ENCODE measurements at places on chromosomes 5 and 9.

GRCh38 chr5:38463634-38464521 lies 92.6 kb downstream of the LIFR start:
- peak; percentile 88 for ATAC-seq

DNA sequence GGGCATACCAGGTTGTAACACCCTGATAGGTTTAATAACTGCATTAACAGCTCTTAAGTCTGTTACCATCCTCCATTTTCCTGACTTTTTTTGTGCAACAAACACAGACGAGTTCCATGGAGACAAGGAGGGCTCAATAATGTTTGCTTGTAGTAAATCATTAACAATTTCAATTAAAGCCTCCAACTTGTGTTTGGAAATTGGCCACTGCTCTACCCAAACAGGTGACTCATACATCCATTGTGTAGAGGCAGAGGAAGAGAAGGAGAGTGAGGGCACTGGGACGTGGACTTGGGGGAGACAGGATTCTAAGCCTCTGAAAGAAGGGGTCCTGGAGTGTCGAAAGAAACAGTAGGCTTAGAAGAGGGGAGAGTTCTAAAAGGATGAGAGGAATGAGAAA lies 213.6 kb upstream of the KCNN2 start:
- ATAC-seq, result no peak

DNA sequence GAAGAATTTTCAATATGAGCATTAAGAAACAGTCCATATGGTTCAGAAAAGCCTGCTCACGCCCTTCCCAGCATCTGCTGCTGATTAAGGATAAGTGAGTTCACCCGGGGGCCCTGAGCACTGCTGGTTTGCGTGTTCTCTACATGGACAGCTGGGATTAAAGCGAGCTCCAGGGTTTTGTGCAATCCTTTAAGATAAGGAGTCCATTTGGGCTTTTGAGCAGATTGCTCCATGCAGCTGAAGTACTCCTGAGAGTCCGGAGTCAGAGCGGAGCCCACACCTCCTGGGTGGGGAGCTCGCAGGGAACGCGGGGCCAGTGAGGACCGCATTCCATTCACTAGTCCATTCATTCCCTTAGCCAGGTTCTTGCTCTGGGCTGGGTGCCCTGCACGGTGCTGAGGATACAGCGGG lies 149.3 kb upstream of the COL5A1 start:
- ATAC-seq, result peak; percentile 66

DNA sequence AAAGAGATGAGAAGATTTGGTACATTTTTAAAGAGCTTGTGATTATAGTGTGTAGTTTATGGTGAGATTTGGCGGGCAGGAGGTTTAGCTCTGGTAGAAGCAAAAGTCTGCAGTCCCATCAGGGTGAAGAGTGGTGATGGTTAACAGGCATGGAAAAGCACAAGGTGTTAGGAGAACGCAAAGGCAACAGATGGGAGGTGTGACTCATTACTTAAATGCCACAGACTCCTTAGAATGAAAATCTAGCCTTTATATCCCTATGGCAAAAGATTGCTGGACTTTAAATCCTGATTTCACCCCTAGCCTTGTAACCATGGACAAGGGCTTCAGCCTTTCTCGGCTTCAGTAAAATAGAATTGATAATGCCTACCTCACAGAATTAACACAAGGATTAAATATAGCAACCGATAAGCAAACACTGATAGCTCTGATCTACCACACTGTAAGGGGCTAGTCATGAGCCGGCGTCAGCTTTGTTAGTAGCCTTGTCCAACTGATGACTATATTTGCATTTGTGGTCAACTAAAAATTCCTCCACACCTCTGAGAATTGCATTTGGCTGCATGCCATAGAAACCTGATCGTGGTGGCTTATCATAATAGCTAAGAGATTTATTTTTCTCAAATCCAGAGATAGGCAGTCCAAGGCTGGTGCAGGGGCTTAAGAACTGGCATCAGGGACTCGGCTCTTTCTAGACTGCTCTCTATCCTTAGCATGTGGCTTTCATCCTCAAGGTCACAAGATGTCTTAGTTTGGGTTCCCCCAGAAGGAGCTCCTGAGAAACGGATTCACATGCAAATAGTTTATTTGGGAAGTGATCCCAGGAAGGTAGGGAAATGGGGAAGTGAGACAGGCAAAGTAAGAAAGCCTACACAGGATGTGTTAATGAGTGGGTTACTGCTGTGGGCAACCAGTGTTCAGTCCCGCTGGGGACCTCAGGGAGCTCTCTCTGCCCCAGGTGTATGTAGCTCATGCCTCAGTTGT lies 19.6 kb downstream of the MFAP3 start:
- no peak for ATAC-seq

DNA sequence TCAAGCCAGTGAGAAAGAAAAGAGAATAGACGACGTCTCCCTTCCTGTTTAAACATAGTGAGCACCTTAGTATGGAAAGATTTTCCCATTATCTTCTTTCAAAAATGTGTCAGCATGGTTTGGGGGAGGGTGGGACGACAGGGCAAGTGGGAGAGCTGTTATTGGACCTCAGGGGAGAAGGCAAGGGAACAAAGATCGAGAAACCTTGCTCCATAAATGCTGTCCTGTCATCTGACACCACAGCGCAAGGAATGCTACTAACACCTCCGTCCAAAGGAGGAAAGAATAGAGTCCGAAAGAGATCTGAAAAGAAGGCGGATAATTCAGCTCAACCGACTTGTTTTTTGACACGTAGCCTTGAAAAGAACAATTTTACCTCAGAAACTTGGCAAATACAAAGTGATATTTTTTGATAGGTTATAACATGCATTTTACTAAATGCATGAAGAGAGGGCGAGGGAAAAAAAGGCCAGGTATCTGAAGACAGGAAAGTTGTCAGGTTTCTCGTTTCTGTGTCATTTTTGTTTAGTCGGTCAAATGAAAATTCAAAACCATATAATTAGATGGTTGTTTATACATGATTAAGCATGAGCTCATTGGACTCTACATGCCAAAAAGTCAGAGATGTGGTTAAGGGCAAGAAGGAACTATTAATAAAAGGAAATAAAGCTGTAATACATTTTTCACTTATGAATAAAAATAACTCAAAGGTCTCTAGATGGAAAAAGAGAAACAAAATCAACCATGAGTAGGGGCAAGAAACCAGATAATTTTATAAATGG lies 155.7 kb downstream of the GLIS3 start:
- no peak for ATAC-seq

- ATAC-seq, result no peak
Measured at GRCh38 chr9:110602281-110602680, 22.7 kb upstream of the SVEP1 start.

GRCh38 chr5:77133061-77133758 lies 46.1 kb upstream of the ZBED3 start:
- peak; percentile 100 for ATAC-seq

DNA sequence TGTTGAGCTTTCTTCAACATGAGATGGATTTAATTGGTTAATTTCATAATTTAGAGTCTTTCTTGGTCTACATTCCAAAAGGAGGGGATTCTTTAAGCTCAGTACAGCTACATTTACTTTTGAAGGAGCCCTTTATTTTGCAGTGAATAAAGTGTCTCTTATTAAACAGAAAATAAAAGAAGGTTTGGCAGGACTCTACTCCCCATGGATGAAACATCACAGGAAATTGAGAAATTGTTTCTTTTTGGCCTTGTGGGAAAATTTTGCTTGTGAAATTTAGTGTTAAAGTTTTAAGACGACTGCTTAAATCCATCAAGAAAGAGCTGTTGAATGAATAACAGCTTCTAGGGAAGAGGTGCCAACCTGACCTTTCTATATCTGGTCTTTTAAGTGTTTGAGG lies 187.7 kb downstream of the NTRK2 start:
- no peak for ATAC-seq

DNA sequence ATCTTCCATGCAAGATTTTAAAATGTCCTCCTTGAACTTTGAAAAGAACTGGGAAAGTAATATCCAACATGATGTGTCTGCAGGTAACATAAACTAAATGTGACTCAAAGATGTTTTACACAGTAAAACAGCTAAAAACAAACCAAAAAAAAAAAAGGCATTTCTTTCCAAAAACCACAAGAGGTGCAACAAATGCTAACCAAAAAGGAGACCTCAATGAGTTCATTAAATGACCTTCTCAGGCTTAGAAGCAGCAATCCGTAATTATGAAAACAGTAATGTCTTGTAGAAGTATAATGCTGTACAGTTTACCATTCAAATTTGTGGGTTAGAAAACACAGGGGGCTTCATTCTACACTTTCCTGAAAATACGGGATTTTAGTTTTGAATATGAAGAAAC lies 2.5 kb downstream of the RNF145 start:
- ATAC-seq, result no peak

DNA sequence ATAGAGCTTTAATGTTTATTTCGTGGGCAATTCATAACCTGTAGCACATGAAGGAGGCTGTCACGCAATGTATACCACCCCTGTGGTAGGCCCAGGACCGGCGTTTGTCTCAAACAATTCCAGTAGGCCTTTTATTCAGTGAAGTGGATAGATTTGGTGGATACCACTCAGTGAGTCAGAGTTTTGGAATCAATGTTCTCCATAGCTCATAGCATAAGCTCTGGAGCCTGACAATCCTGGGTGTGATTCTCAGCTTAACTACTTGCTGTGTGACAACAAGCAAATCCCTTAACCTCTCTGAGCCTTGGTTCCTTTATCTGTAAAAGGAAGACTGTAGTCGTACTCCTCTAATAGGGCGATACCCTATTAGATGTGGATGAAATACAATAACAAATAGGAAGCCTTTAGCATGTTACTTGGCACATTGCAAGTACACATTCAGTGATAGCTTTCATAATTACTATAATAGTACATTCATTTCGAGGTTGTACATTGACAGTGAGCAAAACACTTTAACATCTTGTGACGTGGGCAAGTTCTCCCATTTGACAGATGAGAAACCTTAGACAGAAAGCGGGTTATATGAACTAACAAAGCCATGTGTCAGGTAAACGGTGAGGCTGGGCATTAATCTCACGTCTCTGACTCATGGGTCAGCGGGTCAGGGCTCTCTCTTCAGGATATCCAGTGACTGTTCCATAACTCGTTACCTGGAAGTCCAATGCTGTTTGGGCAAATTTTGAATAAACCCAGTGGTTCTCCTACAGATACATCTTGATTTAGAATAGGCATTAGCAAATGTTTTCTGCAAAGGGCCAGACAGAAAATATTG lies 130.8 kb downstream of the C9orf152 start:
- no peak for ATAC-seq

- ATAC-seq, result peak; percentile 44
Measured at GRCh38 chr5:159456722-159457465, 126.6 kb upstream of the IL12B start.

- no peak for ATAC-seq
Measured at GRCh38 chr5:67974054-67974453, 241.5 kb upstream of the PIK3R1 start.

GRCh38 chr5:69350664-69351063 lies 18.1 kb upstream of the CCDC125 start:
- no peak for ATAC-seq

- ATAC-seq, result no peak
Measured at GRCh38 chr5:33322632-33323031, 118.1 kb upstream of the TARS1 start.

DNA sequence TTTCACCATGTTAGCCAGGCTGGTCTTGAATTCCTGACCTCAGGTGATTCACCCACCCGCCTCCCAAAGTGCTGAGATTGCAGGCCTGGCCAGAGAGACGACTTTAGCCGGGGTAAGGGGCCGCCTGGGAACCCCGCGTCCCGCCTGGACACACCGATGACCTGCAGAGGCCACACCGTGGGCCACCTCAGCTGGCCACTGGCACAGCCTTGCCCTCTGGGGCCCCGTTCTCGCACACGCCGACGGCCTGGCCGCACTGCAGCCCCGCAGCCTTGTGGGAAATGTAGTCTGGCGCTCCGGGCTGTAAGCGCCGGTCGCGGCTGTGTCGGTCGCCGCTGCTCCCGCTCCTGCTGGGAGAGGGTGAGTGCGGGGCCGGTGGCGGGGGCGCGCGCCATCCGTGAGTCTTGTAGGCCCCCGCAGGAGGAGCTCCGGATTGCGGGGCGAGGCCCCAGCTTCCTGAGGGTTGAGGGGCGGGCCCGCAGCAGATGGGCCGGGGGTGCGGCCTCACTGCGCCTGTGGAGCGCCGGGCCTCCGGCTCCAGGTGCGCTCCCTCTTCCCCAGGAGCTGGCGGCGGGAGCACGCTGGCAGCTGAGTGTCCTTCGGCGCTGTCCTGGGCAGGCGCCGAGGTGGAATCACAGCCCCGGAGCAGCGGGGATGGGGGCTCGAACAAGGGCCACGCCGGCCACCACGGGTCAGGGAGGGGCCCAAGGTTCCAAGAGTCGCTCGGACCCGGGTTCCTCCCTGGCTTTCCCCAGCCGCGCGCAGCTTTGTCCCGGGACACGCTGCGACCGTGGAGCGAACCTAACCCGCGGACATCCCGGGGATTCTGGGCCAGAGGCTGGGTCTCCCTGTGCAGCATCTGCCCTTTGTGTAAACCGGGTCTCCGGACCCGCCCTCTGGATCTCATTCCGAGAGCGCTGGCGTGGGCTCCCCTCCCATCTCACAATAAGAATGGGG lies at the start of gene ZFP2:
TSS of gene ZFP2 (plus strand) at position 299 of the 957 bp plus-strand sequence. CDS start 35,401 bp downstream, outside the sequence.
- ATAC-seq, result peak; percentile 95

- ATAC-seq, result no peak
Measured at GRCh38 chr5:158207733-158208132, 348.8 kb upstream of the CLINT1 start.

DNA sequence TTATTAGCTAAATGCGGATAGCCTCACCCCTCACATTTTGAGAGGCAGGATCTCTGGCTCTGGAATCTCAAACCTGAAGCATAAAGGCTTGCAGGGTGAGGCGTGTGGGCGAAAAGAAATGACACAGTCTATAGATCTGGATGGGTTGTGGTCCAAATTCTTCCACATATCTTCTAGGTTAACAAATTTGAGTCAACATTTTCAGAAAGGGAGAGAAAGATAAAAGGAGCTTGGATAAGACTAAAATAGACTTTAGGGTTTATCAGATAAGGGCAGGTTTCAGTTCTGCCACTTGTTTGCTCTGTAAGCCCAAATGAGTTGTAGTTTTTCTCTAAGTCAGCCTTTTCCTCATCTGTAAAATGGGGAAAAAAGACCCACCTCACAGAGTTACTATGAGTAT lies 220.9 kb downstream of the TRIM32 start:
- no peak for ATAC-seq

- ATAC-seq, result no peak
Measured at GRCh38 chr5:176642675-176643490, 4.4 kb upstream of the TSPAN17 start.

GRCh38 chr5:79225026-79225425 lies 10.9 kb upstream of the JMY start:
- no peak for ATAC-seq

DNA sequence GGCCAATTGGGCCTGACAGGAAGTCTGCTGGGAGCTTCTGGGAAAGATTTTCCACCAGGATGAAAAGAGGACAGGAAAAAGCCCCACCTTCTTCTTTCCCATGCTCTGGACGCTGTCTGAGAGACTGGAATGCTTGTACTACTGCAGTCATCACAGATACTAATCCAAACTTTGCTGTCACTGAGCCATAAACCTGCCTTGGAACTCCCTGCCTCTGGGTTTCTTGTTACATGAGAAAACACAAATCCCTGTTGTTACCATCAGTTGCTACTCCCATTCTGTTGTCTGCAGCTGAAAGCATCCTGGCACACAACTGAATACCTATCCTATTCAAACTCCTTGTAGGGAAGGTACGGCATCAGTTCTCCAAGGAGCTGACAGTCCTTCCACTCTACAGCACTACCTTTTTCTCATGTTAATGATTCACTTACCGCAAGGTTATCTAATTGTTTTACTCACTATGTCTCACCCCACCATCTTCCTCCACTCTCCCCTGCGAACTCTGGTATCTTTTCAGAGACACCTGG lies 167.5 kb downstream of the CDK5RAP2 start:
- ATAC-seq, result no peak

- ATAC-seq, result peak; percentile 98
Measured at GRCh38 chr5:98309785-98310598, 463.5 kb upstream of the RGMB start.

- ATAC-seq, result no peak
Measured at GRCh38 chr9:106655966-106656365, 207.0 kb upstream of the ZNF462 start.

GRCh38 chr5:44997506-44997905 lies 188.8 kb downstream of the MRPS30 start:
- ATAC-seq, result no peak
